ENCODE measurements at places on chromosomes 6 and 20.

- no peak for DNase-seq
Observed at GRCh38 chr6:138945354-138945753, 42.7 kb downstream of the REPS1 start.

GRCh38 chr6:30543821-30544220 lies 12.5 kb downstream of the GNL1 start:
- DNase-seq, result no peak

DNA sequence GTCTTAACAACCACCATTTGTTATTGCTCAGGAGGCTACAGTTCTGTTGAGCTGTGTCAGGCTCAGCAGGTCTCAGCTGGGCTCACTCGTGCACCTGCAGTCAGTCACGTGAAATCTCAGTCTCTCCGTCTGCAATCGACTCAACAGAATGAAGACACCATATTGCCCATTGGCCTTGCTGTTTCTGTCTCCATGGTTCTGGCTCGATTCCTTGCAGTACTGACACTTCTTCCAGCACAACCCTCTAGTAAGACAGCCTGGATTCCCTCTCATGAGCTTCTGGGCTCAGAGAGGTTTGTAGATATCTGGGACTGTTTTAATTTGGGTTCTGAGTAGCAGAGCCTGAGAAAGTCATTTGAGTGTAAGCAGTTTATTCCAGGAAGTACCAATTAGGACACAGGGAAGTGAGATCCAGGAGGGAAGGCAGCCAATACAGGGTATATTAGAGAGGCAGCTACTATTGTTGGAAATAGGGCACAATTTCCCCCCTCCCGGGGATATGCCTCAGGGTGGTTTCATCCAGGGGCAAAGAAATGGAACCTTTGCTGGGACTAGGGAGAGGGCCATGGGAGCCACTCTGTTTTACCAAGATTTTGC lies 87.4 kb upstream of the RALGAPA2 start:
- no peak for DNase-seq

GRCh38 chr6:41976794-41977484 lies 35.3 kb upstream of the CCND3 start:
- peak; percentile 72 for DNase-seq

DNA sequence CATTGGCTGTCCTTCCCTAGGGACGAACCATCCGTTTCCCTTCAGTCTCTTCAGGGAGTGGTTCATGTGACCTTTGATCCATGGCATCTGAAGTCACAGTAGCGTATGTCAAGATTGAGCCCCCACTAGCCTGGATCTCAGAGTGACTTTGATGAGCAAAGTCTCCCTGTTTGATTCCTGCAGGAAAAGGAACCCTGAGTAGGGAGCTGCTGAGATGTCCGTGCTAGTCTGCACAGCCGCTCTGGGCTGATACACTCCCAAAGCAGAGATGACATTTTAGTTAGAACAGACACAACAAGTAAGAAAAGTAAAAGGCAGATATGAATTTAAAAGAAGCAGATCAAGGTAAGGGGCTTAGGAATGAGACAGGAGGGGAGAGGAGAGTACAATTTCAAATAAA lies 899.4 kb downstream of the C6orf118 start:
- no peak for DNase-seq

GRCh38 chr6:169640351-169640852 lies 61.4 kb downstream of the WDR27 start:
- DNase-seq, result peak; percentile 26

DNA sequence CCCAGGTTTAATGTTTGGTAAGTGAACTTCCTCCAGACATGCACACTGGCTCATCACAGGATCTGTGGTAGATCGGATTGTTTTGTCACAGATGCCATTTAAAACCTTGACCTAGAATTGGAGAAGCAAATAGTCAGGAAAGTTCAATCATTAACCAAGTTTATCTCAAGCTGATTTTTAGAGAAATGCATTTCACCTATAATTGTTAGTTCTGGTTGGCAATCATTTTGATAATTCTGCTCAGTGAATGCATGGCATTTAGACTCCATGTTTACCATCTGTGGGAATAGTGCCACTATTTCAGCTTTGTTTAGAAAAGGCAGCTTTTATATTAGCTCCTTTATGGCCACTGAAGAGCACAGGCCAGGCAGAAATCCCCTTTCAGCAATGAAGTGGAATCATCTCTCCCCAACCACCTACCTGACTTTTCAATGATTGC lies 73.9 kb upstream of the IPCEF1 start:
- DNase-seq, result no peak

- DNase-seq, result peak; percentile 87
Observed at GRCh38 chr6:31070711-31071197, 41.6 kb downstream of the C6orf15 start.

- peak; percentile 64 for DNase-seq
Observed at GRCh38 chr6:104682722-104683643, 176.7 kb downstream of the HACE1 start.

- no peak for DNase-seq
Observed at GRCh38 chr20:32534661-32535240, 50.4 kb downstream of the NOL4L start.

- DNase-seq, result no peak
Observed at GRCh38 chr6:142167071-142167470, 20.0 kb downstream of the VTA1 start.

DNA sequence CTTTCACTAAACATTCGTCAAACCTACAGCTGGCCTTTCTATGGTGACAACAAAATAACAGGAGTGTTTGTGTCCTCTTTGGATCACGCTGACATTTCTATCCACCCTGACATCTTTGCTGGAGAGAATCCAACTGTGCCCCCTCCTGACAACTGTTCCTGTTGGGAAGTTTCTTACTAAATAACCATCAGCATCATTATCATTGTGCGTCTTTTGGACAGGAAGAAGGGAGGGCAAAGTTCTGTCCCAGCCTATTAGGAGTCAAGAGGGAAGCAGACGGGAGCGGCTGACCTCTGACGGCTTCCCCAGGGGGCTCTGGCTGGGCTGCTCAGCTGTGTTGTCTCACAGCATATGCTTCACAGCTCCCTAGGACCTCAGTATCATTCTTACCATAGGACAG lies 195.9 kb upstream of the SULF2 start:
- no peak for DNase-seq

GRCh38 chr20:54510541-54511129 lies 35.2 kb downstream of the DOK5 start:
- DNase-seq, result no peak

DNA sequence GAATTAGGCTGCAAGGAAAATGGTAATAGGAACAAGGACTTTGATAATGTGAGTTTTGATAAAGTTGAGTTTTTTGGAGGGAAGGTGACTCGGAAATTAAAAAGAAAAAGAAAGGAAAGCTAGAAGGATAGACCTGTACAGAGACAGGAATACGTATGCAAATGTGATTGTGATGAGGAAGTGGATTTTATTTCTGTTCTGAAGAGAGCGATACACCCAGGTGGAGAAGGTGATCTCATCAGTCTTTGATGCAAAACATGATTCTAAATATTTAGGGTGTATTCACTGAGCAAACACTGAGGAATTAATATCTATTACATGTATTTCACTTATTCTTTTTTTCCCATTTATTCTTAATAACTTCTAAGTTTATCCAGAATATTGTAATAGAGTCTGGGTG lies 9.2 kb upstream of the PLEKHG1 start:
- no peak for DNase-seq

DNA sequence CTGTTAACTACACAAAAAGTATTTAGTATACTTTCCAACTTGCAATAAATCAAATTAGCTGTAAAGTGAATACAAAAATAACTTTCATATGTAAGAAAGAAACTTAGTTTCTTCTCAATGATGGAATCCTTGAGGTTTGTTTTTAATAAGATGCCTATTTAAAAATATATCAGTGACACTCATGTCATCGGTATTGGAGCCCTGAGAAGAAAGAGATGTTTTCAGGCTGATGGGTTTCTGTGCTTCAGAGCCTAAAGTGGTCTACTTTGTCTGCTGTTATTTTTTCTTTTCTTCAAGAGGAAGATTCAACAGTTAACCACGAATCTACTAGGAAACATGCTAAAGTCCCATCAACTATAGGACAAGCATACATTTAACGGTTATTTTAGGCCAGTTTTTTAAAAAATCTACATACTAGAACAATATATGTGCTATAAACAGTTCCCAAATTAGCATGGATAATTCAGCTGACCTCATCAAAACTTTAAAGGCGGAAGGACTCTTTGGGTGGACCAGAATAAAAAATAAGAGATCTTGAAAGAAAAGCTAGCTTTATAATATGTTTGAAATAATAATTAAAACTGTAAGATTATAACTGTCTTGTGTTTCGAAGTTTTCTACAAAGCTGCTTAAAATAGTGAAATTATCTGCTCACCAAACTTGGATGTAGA lies 147.0 kb upstream of the SAMD5 start:
- no peak for DNase-seq

- DNase-seq, result no peak
Observed at GRCh38 chr20:38770546-38770945, 22.3 kb downstream of the ACTR5 start.

DNA sequence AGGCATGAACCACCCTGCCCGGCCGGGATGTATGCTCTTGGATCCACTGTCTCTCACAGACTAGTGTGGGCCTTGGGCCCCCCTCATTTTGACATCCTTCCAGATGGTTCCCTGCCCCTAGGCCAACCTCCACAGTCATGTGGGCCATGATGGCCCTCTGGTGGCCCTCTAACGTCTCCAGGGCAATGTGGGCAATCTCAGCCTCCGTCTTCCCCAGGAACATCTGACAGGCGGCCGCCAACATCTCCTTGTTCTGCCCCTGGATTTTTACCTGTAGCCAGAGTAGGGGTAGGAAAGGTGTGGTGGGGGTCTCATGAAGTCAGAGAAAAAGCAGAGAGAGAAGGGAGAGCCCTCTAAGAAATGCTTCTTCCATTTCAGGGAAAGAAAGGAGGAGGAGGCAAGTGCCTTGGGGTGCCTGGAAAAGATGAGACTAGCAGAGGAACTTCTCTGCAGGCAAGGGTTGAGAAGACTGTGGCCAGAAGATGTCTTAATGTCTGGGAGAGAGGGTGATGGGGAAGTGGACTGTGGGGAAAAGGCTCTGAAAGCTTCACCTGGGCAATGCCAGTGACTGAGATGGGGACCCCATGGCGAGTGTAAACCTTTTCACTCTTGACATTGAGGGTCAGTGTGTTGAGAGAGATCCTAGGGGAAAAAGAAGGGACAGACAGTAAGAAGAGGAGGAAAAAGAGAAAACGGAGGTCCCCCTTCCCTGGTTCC lies 1.3 kb downstream of the FLOT1 start:
- DNase-seq, result peak; percentile 55

DNA sequence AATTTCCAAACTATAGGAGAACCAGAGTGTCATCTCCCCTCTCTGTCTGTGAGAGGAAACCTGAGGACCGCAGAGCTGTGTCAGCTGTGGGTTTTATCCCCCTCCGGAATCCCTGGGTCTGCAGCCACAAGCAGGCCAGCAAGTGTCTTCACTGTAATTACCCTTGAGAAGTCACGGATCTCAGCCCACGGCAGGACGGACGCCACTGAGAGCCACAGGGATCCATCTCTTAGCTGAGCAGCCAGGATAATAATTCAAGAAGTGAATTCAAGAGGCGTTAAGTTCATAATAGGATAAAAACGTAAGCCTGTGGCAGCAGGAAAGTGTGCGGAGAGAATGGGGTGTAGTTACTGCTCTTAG lies 37.0 kb downstream of the DLL1 start:
- no peak for DNase-seq

- no peak for DNase-seq
Observed at GRCh38 chr20:58778760-58779159, 71.9 kb downstream of the GNAS-AS1 start.

DNA sequence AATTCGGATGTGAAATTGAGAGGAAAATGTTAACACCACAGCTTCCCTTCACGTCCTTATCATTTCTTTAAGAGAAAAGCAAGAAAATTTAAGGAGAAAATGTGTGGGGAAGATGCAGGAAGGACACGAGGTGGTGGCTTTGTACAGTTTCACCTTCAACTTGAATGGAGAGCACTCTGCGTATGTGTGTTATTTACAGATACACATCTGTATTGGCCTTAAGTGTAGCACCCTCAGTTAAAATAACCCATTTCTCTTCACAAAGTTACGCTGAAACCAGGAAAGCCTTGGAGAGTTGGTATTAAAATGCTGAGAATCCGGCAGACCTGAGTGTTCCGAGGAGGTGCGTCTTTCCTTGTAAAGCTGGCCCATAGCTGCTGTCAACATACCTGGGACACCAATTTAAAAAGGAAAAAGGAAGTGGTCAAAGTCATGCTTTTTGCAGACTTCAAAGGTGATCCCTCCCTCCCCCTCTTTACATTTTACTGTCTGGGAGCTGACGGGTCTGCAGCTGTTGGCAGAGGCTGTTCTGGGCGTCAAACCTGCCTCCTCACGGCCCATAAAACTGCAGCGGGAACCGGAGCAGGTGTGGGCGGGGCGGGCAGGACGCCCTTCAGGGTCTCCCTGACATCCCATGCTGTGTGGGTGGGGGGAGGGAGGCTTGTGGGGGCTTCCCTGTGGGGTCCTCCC lies 61.3 kb upstream of the TBXT start:
- DNase-seq, result no peak

GRCh38 chr20:5168651-5169396 lies 42.0 kb downstream of the CDS2 start:
- peak; percentile 52 for DNase-seq

DNA sequence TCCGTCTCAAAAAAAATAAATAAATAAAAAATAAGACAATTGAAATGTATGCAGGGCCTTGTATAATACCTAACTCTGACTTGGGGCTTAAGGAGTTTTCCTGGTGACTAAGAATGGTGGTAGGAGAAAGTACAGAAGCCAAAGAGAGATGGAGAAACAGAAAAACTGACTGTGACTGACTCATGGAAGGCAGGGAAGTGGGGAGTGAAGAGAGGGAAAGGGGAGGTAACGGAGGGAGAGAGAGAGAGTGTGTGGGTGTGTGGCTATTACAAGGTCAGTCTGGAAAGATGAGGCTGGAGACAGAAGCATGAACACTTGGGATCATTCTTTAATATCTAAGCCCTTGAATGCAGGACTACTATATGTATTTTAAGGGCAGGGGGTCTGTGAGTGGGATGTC lies 38.5 kb downstream of the SNRNP48 start:
- DNase-seq, result peak; percentile 60

DNA sequence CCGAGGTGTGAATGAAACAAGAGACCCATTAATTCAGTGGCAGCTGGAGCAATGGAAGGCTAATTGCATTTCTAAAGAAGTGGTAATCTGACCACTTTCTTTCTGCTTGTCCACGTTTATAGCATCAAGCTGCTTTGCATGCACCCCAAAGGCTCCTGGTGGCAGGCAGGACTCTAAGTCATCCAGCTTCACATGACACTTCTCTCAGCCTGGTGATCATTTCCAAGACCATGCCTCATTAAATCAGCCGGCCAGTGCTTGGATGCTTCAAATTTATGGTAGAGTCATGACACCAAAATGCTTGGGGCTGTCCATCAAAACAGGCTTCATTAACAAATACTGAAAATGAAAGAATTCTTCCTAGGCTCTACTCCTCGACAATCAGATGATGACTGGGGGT lies 614.9 kb downstream of the DOK5 start:
- DNase-seq, result no peak

GRCh38 chr6:9002833-9003232 lies 567.5 kb upstream of the SLC35B3 start:
- no peak for DNase-seq

Measured in fibroblast of pulmonary artery (primary cell).